ENCODE measurements at places on chromosomes 7 and 10. TPM values are rescaled to one million over a fixed set of nuclear protein-coding genes. Genes with fewer than 3 reads are reported as not detected.
A peak's percentile ranks its signal among the peaks of the same experiment; 100 is the strongest.

The CLEC2L gene
- 0.68 TPM for polyA plus RNA-seq

The TET1 gene
- 12.7 TPM for polyA plus RNA-seq

DNA sequence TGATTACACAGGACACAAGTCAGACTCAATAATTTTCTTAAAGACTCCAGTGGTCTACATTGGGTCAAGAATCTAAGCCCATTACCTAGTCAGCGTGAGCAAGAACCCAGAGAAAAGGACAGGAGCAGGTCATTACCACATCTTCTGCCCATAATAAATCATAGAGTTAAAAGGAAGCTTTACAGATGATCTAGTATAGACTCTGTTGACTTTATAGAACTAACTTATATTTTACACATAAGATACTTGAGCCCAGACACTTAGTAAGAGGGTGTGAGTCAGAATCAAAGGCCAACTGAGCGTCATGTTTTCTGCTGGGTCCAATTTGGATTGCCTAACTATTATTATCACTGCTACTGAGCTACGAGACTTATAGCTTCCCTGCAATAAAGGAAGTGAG, 206.1 kb upstream of the NPSR1 start:
- no peak for DNase-seq

The CLCN1 gene
- polyA plus RNA-seq = 0.35 TPM

DNA sequence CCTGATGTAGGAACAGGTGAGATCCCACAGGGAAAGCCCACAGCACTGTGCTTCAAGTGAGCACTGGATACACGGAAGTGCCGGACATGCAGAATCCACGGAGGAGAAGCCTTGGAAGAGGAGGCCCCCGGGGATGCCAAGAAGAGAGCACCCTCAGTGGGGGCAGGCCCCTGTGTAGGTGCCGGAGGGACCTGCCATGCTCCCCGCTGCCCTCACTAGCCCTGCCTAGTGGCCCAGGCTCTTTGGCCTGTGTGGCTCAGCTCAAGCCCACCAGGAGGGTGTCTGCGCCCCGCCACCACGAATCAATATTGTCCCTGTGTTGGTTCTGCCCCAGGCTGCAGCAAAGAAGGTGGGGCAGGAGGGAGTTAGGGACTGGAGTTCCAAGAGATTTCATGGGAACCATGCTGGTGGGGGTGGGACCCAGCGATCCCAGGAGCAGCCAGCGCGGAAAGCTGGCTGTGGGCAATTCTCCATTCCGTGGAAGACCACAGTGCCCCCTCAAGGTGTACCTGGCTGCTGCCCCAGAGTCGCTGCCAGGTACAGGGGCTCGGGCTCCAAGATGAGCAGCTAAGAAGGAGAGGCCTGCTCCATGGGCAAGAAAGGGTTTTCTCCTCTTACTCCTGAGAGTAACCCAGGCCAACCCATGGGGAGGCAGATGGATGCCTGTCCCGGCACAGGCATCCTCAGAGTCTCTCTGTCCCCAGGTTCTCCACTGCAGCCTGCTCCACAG, 34.9 kb upstream of the LEP start:
- DNase-seq = no peak

The ORC5 gene
- polyA plus RNA-seq = 29.2 TPM

DNA sequence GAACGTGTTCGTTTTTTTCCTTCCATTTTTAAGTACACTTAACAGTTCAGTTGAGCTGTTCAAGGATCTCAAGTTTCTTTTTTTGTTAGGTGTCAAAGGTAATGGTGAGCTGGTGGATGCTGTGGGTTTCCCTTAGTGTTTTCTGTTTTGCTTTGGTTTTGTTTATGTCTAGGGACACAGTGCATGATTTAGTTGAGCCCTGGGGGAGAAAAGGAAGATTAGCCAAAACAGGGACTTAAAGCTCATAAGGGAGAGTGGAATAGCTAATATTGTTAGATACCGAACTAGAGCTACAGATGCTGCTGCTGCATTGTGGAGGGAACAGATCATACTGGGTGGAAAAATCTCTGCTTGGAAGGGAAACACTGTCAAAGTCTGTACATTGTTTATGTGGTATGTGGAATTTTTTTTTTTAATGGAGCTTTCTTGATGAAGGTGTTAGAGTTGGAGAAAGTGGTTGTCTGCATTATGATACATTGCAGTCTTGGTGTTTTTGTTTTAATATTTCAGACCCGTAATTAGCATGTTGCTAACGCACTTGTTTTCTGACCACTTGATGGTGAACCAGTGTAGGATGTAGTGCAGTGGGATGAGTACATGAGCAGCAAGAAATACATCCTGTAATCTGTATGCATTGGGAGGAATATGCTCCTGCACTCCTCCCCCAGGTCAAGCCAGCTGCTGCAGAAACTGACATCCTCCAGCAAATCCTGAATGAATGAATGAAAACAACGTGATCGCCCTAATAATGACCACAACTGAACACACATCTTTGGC, 2.1 kb downstream of the GLCCI1 start:
- peak; percentile 32 for DNase-seq

The NXPH1 gene
- polyA plus RNA-seq = 0.25 TPM

DNA sequence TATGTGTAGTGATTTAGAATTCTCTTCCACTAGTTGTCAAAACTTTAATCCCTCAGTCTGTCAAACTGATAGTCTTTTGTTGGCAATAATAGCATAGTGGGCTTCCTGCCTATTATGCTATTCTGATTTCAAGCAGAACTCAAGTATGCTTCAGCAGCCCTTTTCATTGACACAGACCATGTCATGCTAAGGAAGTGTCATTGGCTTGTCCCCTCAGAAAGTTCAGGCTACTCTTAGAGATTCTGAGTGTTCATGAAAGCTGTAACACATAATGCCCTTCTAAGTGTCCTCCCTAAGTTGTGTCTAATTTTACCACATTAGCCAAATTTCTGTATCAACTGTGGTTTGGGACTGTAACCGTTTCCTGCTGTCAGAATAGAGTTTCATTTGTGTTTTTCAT, 198.7 kb downstream of the THSD7A start:
- DNase-seq = no peak

- DNase-seq = no peak
Observed at GRCh38 chr10:104556831-104557230, 84.3 kb upstream of the SORCS3 start.

The STYXL1 gene
- 47.5 TPM for polyA plus RNA-seq

GRCh38 chr7:3897430-3898372, 596.6 kb downstream of the SDK1 start:
- no peak for DNase-seq

GRCh38 chr7:6178298-6179029, 94.0 kb downstream of the CYTH3 start:
- no peak for DNase-seq

The AKR1C8 gene
- 0.20 TPM for polyA plus RNA-seq

GRCh38 chr10:99908512-99908911, 101.2 kb downstream of the DNMBP start:
- DNase-seq = no peak

DNA sequence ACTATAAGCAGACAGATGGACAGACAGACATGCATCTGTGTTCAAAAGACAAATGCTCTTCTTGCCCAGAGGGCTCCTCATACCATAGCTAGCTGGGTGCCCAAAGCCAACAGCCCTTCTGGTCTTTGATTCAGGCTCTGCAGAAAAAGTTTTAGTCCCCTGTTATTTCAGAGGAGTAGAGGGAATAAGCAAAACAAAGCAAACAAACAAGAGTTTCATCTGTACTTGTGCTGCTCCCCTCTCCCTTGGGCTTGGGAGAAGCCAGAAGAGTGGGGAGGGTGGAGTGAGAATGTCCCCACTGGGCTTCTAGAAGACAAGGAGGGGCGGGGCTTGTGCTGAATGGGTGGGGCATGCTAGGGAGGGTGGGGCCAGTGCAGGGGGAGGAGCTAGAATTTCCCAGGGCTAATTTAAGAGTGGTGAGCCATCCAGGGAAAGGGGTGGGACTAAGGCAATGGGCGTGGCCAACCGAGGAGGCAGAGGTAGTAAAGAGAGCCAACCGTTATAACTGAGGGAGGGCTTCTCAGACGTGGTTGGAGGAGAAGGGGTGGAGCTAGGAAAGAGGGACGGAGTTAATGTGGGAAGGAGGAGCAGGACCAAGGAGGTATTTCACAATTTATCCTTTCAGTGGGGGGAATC, 101.2 kb upstream of the MGMT start:
- no peak for DNase-seq

DNA sequence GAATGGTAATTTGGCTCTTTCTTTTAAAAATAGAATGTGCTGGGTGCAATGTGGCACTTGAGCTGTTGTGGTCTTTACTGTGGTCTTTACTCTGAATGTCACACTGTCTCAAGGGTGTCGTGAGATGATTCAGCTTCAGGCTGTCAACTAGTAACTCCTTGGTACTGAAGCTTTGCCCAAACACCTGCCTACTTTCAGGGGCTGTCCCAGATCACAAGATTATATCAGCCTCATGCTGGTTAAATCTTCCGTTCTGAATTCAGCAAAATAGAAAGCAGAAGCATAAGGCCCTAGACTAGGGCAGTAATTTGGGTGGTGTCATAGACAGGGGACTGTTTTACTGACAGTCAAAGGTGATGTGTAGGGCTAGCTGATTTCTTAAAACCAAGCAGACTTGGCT, 110.9 kb downstream of the BAMBI start:
- no peak for DNase-seq

DNA sequence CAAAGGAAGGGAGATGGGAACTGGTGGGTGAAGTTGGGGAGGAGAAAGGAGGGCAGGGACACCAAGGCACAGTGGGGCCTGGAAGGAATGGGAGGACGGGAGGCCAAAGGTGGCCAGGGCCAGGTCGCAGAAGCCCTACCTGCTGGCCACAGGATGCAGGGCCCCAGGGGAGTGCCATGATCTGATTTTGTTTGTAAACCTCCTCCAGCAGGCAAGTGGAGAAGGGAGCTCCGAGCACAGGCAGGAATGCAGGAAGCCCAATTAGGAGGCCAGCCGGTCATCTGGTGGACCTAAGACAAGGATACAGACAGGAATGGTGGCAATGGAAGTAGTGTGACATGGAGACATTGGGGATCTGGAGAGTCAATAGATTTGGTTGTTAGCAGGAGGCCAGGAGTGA, 107.0 kb upstream of the ZMIZ1 start:
- no peak for DNase-seq

- no peak for DNase-seq
Observed at GRCh38 chr10:80649183-80649582, 111.5 kb downstream of the SH2D4B start.

DNA sequence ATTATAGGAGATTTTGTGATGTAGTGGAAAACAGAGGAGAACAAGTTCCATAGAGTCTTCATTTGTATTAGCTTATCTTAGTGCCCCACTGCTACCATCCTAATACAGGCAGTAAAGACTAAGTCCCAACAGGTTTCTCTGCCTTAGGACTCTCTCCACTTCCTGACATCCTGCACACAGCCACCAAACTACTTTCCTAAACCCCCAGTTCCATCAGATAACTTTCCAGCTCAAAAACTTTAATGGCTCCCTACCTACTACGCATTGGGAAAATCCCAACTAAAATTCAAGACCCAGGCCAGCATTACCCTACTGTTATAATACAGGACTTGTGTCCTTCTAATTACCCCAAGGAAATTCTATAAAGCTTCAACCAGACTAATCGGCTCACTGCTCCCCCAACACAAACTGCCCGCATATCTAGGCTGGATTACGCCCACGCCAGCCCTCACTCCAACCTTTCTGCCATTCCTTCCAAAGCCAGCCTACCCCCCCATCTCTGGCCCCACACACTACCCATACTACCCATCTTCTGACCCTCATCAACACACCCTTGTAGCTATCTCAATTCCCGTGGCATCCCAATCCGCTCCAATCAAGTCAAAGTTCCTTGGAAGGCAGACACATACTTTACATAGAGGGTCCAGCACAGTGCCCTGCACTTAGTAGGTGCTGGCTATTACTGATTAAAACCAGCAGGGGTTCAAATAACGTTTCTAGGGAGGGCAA, 1.4 kb downstream of the IDE start:
- peak; percentile 7 for DNase-seq

GRCh38 chr10:74681917-74682627, 144.3 kb upstream of the KAT6B start:
- no peak for DNase-seq

GRCh38 chr10:43082087-43082486, 5.2 kb downstream of the RET start:
- no peak for DNase-seq

DNA sequence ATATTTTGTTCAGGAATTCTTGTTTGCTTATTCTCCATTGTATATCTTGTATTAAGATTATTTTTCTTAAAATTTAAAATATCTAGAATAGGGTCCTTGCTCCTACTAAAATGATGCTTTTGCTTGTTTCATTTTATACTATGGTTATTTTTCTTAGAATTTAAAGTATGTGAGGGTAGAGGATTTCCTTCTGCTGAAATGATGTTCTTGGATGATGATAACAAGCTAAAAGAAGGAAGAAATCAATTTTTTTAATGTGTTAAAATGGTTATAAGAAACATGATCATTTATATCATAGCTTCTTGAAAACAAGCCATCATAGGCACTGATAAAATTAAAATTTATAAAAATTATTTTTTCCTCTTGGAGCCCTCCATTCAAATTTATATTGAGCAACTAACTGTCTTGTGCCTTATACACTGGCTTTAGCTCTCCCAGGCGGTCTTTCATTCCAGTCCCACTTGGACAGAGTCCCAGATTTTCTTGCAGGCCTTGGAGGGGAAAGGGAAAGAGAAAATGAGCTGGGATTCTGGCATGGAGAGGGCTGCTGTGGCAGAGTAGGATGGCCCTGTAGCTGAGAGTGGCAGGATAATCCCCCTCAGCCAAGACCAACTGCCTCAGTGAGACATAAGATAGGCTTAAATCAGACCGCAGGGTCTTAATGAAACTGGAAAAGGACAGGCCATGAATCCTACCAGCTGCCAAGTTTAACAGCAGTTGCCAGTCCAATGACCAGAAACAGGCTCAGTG, 60.2 kb downstream of the DNAJB9 start:
- peak; percentile 29 for DNase-seq

The DGKI gene
- 1.6 TPM for polyA plus RNA-seq

The CCDC136 gene
- polyA plus RNA-seq = 26.3 TPM

The GNGT1 gene
- not detected for polyA plus RNA-seq

- no peak for DNase-seq
Observed at GRCh38 chr10:79487296-79488194, 24.8 kb upstream of the EIF5AL1 start.

DNA sequence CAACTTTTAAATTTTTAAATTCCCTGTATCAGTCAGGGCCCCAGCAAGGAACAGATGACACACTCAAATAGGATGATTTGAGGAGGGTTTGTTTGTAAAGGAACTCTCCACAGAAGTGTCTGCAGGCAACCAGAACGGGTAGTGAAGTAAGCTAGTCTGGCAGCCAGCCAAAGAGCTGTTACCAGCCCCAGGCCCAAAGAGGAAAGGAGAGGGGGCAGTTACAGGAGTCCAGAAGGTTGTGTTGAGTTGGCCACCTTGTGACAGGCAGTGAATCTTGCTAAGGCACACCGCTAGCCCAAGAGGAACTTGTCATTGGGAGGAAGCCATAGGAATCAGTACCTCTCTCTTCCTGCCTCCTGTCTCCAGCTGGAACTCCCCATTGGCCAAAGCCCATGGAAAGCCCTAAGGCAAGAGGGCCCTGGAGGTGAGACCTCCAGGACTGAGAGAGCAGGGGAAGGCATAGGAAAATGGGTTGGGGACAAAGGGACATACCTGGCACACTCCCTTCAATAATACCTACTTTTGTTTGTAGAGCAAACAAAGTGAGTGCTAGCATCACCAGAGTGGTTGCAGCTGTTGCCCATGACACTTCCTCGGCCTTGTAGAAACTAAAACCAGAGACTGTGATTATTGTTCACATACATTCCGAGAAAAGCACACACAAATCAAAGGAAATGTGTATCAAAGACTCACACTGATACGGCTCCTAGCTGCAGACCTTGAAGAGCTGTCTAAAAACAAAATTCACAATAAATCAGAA, 25.4 kb upstream of the GATAD1 start:
- DNase-seq = peak; percentile 46
